ENCODE measurements at places on chromosomes 2 and 18. TPM values are rescaled to one million over a fixed set of nuclear protein-coding genes. Genes with fewer than 3 reads are reported as not detected.

The PCARE gene
- total RNA-seq, result not detected

The FNDC4 gene
- 5.3 TPM for total RNA-seq

The UGT1A4 gene
- 0.06 TPM for total RNA-seq

The IL1R1 gene
- total RNA-seq, result 40.2 TPM

The DNAJC5G gene
- not detected for total RNA-seq
